ENCODE measurements at places on chromosomes 3 and 15.

DNA sequence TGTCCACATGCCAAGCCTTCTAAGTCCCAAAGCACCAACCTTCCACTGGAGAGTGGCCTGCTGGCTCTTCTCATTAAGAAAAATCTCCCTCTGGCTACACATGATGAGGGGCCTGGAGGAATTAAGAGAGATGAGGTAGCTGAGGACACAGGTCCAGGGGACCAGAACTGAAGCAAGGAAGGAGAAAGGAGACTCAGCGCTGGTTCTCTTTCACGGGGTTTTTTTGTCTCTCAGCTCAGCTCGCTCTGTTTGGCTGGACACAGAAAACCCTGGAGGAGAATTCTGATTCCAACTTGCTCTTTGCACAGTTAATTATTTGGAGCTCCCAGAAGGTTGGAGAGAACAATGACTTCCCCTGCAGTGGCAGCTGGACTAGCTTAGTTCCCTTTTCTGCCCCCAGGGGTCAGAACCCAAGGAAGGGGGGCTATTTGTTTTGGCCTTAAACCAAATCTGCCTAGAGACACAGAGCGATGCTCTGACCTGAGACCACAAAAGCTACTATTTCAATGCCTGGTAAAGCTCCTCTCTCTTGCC, 507.6 kb downstream of the FHIT start:
- DNase-seq: no peak

- DNase-seq: no peak
These were observed 856.1 kb downstream of the SI start for GRCh38 chr3:164222197-164222596.

DNA sequence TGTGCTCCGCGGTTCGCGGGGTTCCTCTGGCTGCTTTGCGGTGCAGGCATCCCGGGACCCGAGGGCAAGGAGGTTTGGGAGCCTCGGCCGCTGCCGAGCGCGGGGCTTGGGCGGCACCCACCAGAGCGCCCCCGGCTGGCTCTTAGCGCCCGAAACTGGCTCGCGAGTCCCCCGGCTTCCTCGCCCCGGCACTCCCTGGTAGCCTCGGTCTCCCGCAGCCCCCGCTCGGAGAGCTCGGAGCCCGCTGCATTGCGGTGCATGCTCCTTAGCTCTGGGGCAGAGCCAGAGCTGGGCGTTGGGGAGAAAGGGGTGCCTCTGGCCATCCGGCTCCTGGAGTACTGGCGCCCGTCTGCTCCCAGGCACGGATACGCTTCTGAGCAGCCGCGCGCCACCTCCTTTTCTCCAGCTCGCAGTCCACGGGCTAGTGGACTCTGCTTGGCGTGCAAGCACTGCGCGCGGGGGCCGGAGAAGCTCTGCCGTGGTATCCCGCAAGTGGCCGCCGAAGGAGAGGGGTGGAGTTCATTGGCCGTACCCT, 753 bp downstream of the EPHB1 start:
- no peak for DNase-seq

- DNase-seq: no peak
These were observed 805.4 kb upstream of the ALCAM start for GRCh38 chr3:104561324-104561723.

Data from stimulated activated CD4-positive, alpha-beta T cell treated with anti-CD3 and anti-CD28 coated beads, Interleukin-4, amount 100 ng/mL, for 1 hour (primary cell).